ENCODE measurements at places on chromosomes 3 and 15. TPM values are rescaled to one million over a fixed set of nuclear protein-coding genes. Genes with fewer than 3 reads are reported as not detected.
A peak's percentile ranks its signal among the peaks of the same experiment; 100 is the strongest.

- DNase-seq, result no peak
- H3K27me3 ChIP-seq, result no peaks in the 10 kb centered on the region
- H3K4me3 ChIP-seq, result peak overlapping the region; percentile 73
- peaks cover 3% of the 10 kb centered on the region for H3K4me1 ChIP-seq
- peak overlapping the region; percentile 93 for H3K27ac ChIP-seq
These were observed 225 bp downstream of the RHOA start for GRCh38 chr3:49411535-49411967.

Gene C15orf39
- total RNA-seq, result 2.3 TPM

GRCh38 chr3:63927422-63928280, 15.5 kb upstream of the SCAANT1 start:
- H3K4me3 ChIP-seq, result no peak overlapping the region
- no peak overlapping the region for H3K27ac ChIP-seq
- peaks cover 6% of the 10 kb centered on the region for H3K36me3 ChIP-seq

Gene SAMD7
- total RNA-seq, result not detected

Gene VWA5B2
- not detected for total RNA-seq

GRCh38 chr15:89003865-89004725, 84.2 kb upstream of the ABHD2 start:
- H3K4me3 ChIP-seq, result no peak overlapping the region
- no peaks in the 10 kb centered on the region for H3K27me3 ChIP-seq
- no peak overlapping the region for H3K27ac ChIP-seq
- H3K4me1 ChIP-seq, result peaks cover 13% of the 10 kb centered on the region

Gene HCLS1
- 0.51 TPM for total RNA-seq

Gene EPHA3
- 0.99 TPM for total RNA-seq

GRCh38 chr3:88433568-88433967, 283.8 kb downstream of the C3orf38 start:
- no peaks in the 10 kb centered on the region for H3K4me1 ChIP-seq
- H3K27me3 ChIP-seq, result no peaks in the 10 kb centered on the region
- no peak for DNase-seq
- H3K27ac ChIP-seq, result no peak overlapping the region
- H3K36me3 ChIP-seq, result no peaks in the 10 kb centered on the region

DNA sequence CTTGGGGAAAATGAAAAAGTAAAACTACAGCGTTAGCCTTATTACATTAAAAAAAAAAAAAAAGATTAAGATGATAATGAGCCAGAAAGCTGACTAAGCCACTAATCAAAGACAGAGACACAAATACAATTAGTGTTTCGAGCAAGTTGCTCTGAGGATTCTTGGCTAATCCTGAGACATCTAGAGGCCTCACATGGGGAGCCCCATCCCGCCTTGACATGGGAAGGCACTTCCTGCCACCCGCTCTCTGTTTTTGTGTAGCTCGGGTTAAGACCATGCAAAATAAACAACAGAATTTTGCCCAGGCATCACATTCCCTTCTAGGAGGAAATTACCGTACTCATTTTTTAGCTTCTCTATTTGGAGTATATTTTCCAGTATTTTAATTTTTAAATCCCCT, 15.3 kb downstream of the HESX1 start:
- no peaks in the 10 kb centered on the region for H3K4me1 ChIP-seq
- H3K27ac ChIP-seq, result no peak overlapping the region
- no peaks in the 10 kb centered on the region for H3K36me3 ChIP-seq
- H3K4me3 ChIP-seq, result no peak overlapping the region
- no peaks in the 10 kb centered on the region for H3K27me3 ChIP-seq

Gene ZNF501
- total RNA-seq, result 16.0 TPM

- no peak overlapping the region for H3K4me3 ChIP-seq
- H3K27ac ChIP-seq, result no peak overlapping the region
- no peak for DNase-seq
- no peaks in the 10 kb centered on the region for H3K36me3 ChIP-seq
- no peaks in the 10 kb centered on the region for H3K4me1 ChIP-seq
These were observed 5.9 kb downstream of the ZBTB20 start for GRCh38 chr3:115141033-115141757.

Gene GOLGA6L9
- total RNA-seq, result 1.5 TPM

GRCh38 chr3:16647668-16648067, 42.4 kb upstream of the DAZL start:
- no peaks in the 10 kb centered on the region for H3K36me3 ChIP-seq
- no peaks in the 10 kb centered on the region for H3K27me3 ChIP-seq
- no peak for DNase-seq
- no peak overlapping the region for H3K27ac ChIP-seq

GRCh38 chr15:39252134-39252470, 328.8 kb upstream of the THBS1 start:
- H3K4me1 ChIP-seq, result no peaks in the 10 kb centered on the region
- H3K27me3 ChIP-seq, result no peaks in the 10 kb centered on the region

- no peaks in the 10 kb centered on the region for H3K36me3 ChIP-seq
- H3K4me3 ChIP-seq, result no peak overlapping the region
- DNase-seq, result no peak
These were observed 918.8 kb upstream of the CFAP20DC start for GRCh38 chr3:59968513-59969045.

DNA sequence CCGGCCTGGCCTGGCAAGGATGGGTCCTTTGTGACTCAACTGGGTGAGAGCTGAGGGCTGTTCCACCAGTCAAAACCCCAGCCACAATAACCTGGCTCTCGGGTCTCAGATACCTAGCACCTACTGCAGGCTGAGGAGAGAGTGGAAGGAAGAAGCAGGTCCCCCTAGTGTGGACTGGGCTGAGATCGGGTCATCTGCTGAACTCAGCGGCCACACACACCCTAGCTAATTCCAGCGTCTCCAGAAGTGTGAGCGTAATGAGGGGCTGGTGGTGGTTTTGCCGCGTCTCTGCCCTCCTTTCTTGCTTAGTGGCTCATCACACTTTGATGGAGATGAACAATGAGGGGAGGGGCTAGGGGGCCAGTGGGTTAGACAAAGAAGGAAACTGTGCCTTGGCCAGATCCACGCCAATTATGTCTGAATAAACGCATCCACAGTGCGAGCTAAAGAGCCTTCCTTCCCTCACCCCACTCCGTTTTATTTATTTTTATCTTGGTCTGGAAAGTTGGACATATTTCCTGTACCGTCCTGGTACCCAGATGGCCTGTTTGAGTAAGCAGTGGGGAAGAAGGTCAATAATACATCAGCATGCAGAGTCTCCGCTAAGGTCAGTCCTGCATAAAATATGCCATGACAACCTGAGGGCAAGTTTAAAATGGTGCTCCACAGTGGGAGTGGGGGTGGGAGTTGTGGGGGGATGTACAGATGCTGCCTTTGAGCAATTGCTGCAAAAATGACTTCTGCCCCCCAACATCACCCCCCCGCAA, 370.0 kb downstream of the WDR72 start:
- no peaks in the 10 kb centered on the region for H3K27me3 ChIP-seq
- no peaks in the 10 kb centered on the region for H3K36me3 ChIP-seq
- no peak overlapping the region for H3K4me3 ChIP-seq
- no peak for DNase-seq

DNA sequence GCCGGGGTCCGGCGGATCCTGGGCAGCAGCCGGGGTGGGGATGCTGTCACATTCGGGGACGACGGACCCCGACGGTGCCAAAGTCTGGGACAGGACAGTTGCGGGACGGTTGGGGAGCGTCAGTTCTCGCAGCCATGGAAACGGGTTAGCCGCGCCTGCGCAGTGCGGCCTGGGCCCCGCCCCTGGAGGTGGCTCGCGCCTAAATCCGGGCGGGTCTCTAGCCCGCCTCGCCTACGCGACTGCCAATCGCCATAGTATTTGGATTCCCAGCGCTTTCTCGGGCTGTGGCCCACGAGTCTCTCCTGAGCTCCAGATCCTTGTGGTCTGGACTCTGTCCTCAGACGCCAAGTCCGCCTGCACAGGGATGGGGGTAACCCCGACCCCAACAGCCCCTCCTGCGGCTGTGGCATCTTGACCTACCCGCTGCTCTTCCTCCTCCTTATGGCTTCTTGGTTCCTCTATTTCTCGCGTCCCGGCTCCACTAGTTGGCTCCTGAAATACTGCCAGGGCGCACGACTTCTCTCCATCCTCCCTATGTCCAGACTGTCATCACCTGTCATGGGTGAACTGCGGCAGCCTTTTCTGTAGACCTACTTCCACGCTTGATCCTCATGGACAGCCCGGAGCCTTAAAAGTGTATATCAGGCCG, at the start of gene ZMYND10:
Gene ZMYND10 (minus strand): TSS at position 147 of the 649 bp plus-strand sequence. CDS start 153 bp downstream, outside the sequence.
- H3K4me3 ChIP-seq, result peak within 1 kb of the TSS; percentile 42
- no peak within 1 kb of the TSS for H3K27ac ChIP-seq
- H3K4me1 ChIP-seq, result peaks cover 7% of the 10 kb centered on the region
- DNase-seq, result no peak

Gene MESD
- 19.8 TPM for total RNA-seq

Gene PPM1L
- total RNA-seq, result 2.1 TPM

Gene MUC20
- total RNA-seq, result under 0.01 TPM

Gene NPAP1
- total RNA-seq, result not detected

- H3K27me3 ChIP-seq, result no peaks in the 10 kb centered on the region
- H3K4me1 ChIP-seq, result no peaks in the 10 kb centered on the region
- DNase-seq, result no peak
- no peak overlapping the region for H3K27ac ChIP-seq
- no peaks in the 10 kb centered on the region for H3K36me3 ChIP-seq
These were observed 13.1 kb upstream of the NAALADL2 start for GRCh38 chr3:174846055-174846454.

- H3K4me3 ChIP-seq, result peak within 1 kb of the TSS; percentile 23
- H3K4me1 ChIP-seq, result no peaks in the 10 kb centered on the region
- no peaks in the 10 kb centered on the region for H3K36me3 ChIP-seq
- no peaks in the 10 kb centered on the region for H3K27me3 ChIP-seq
These were observed at the start of gene SAMMSON for GRCh38 chr3:69999140-70000027. Gene SAMMSON, plus strand, starts transcription at chr3:69999733.

- H3K27me3 ChIP-seq, result peaks cover 2% of the 10 kb centered on the region
- no peaks in the 10 kb centered on the region for H3K36me3 ChIP-seq
- no peak overlapping the region for H3K4me3 ChIP-seq
- no peaks in the 10 kb centered on the region for H3K4me1 ChIP-seq
- no peak overlapping the region for H3K27ac ChIP-seq
- no peak for DNase-seq
These were observed 93.0 kb downstream of the CPN2 start for GRCh38 chr3:194257916-194258668.

Gene ITIH3
- 0.17 TPM for total RNA-seq

GRCh38 chr3:104126864-104127553, 1239.7 kb upstream of the ALCAM start:
- DNase-seq, result no peak
- H3K4me1 ChIP-seq, result no peaks in the 10 kb centered on the region
- no peak overlapping the region for H3K27ac ChIP-seq
- H3K4me3 ChIP-seq, result no peak overlapping the region
- H3K27me3 ChIP-seq, result no peaks in the 10 kb centered on the region

DNA sequence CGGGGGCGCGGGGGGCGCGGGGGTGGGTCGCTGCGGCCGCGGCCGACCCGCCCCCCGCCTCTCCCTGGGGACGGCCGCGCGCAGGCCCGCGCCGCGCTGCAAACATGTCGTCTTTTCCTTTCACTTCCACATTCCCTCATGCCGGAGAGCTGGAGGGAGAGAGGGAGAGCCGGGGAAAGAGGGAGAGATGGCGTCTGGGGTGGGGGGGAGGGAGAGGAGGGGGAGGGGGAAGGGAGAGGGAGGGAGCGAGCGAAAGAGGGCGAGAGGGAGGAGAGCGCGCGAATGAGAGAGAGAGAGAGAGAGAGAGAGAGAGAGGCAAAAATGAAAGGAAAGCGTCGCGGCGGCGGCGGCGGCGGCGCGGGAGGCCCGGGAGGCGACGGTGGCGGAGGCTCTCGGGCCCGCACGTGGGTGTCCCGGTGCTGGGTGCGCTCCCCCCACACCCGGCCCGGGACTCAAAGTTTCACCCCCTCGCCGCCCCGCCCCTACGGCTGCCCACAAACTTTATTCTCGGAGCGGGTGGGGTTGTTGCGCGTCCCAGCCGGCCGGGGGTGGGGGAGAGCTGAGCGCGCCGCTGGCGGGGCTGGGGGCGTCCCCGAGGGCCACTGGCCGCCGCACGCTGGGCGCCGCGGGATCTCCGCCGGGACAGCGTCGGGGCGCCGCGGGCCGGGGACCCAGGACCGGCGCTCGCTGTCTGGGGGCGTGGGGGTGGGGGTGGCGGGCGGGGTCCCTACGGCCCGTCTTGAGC, 731 bp downstream of the ZNF710 start:
- H3K27ac ChIP-seq, result peak overlapping the region; percentile 96
- no peaks in the 10 kb centered on the region for H3K36me3 ChIP-seq
- H3K4me1 ChIP-seq, result peaks cover 35% of the 10 kb centered on the region
- H3K27me3 ChIP-seq, result no peaks in the 10 kb centered on the region

DNA sequence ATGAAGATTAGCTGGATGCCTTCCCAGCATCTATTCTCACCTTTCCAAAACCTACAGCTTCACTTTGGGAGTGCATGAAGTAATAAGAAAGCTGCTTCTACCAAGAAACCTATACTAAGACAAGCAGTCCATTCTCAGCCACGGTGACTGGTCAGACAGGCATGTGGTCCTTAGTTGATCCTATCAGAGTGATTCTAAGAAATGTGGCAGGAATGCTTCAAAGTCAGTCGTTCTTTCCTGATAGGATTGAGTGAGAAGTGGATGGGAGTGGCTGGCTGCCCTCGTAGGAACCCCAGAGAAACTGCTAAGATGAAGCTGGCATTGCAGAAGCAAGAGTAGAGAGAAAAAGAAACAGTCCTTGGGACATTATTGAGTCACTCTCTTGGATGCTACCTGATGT, 16.6 kb downstream of the FOXB1 start:
- H3K4me3 ChIP-seq, result no peak overlapping the region
- H3K27me3 ChIP-seq, result no peaks in the 10 kb centered on the region
- no peak for DNase-seq

DNA sequence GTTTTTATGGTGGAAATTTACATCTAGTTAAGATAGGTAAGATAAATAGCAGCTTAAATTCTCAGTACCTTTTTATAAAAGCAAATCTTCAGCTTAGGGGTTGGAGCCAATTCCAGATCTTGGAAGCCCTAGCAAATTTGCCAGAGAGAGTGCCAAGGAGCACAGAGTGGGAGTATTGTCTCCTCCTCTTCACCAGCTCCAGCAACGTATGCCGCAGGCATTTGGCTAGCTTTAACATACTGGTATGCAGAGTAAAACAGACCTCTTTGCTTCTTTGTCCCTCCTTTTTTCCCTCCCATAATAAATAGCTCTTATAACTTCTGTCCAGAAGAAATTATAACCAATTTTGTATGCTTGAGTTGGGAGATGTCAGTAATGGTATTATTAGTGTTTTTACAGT, 140.4 kb downstream of the DIPK2A start:
- no peaks in the 10 kb centered on the region for H3K36me3 ChIP-seq
- peak; percentile 9 for DNase-seq
- no peak overlapping the region for H3K4me3 ChIP-seq
- H3K4me1 ChIP-seq, result peaks cover 3% of the 10 kb centered on the region
- no peaks in the 10 kb centered on the region for H3K27me3 ChIP-seq

DNA sequence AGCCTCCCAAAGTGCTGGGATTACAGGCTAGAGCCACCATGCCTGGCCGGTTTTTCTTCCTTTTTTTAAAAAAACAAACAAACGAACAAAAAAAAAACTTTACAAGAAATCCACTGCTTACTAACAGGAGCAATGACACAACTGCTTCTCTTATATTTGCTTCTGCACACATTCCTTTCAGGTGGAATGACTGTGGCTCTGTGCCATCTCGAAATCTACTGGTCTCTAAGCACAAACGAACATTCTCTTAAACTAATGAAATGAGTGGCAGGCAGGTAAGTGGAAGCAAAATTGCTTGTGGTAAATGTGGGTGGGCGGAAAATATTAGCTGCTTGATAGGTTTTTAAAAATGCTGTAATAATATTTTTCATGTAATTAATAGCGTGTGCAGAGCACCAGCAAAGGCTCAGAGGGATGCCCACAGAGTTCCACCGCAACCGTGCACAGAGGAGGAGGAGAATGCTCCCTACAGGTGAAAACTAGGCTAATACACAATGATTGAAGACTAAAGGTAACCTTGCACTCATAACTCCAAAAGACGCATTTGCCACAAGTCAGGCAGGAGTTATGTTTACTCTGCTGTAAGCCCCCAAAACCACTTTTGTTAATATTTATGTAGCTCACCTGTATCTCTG, 77.4 kb downstream of the LSAMP start:
- DNase-seq, result no peak
- no peak overlapping the region for H3K27ac ChIP-seq
- H3K36me3 ChIP-seq, result no peaks in the 10 kb centered on the region
